Skeletal muscle cell (primary cell): ENCODE measurements at places on chromosomes 1 and 21.

DNA sequence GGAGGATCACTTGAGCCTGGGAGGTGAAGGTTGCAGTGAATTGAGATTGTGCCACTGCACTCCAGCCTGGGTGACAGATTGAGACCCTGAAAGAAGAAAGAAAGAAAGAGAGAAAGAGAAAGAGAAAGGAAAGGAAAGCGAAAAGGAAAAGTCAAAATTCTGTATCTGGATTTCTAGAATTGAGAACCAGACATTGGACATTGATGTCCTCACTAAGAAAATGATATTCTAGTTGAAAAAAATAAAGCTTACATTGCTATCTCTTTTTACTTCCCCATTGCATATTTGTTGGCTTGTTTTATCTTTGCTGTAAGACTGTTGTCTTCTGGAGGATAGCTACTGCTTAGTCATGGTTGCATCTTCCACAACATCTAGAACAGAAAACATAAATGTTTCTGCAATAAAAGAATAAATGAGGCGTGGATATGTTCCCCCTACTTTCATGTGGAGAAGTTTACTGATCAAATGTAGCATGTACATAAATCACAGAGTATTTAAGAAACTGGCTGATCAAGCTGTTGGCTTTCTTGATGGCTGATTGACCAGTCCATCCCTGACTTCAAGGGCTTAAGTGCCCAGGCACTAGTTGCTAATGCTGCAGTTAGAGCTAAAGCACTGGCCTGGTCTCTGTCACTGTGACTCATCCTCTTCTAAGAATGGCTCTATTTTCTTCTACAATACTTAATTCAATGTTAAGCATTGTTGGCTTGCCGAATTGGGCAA is 17.7 kb downstream of the CD53 start:
- DNase-seq = no peak

GRCh38 chr1:41318135-41318534 is 43.1 kb upstream of the FOXO6 start:
- DNase-seq = no peak

DNA sequence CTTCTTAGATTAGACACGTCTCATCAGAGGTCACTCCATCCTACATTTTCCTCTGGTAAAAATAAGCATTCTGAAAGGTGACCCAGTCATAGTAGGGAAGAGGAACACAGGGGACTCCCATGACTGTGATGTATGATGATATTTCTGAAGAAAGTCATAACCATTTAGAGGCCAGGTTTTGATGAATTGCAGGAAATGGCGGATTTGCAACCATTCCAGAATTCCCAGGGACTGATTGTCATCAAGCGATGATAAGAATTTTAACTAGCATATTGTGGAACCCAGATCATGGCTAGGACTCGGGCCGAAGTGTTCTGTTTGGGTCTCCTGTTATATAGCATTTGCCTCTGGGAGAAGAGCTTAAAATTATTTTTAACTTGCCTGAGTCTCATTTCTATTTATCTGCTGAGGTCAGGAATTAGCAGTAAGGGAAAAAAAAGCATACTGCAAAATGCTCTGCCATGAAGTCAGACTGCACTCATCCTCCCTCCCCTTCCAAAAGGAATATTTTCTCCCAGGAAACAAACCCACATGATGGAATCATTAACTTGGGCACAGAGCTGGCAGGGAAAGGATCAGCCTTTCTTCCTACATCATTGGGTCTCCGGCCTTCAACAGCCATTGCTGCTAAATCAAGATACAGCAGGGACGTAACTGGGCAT is 286.7 kb downstream of the HLX start:
- DNase-seq = no peak

DNA sequence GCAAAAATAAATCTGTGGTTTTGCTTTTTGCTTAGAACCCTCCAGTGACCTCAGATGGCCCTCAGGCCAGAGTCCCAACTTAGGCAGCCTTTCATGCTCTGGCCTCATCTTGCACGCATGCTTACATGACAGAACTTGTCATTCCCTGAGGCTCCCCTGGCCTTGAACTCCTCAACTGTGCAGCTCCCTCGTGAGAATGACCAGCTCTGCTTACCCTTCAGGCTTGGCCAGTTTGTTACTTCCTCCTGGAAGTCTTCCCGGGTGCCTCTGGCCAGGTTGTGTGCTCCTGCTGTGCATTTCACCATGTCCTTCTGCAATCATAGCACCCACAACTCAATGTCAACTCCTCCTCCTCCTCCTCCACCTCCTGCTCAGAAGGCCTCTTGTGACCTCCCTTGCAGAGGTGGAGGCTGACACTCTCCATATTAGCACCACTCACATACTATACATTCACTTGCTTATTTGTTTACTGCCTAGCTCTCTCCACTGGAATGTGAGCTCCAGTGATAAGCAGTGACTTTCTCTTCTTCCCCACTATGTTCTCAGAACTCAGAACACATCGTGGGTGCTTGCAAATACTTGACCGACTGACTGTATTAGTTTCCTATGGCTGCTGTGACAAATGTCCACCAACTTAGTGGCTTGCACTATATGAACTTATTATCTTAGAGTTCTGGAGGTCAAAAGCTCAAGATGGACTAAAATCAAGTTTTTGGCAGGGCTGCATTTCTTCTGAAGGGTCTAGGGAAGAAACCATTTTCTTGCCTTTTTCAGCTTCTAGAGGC is 41.9 kb downstream of the RCSD1 start:
- DNase-seq = no peak

DNA sequence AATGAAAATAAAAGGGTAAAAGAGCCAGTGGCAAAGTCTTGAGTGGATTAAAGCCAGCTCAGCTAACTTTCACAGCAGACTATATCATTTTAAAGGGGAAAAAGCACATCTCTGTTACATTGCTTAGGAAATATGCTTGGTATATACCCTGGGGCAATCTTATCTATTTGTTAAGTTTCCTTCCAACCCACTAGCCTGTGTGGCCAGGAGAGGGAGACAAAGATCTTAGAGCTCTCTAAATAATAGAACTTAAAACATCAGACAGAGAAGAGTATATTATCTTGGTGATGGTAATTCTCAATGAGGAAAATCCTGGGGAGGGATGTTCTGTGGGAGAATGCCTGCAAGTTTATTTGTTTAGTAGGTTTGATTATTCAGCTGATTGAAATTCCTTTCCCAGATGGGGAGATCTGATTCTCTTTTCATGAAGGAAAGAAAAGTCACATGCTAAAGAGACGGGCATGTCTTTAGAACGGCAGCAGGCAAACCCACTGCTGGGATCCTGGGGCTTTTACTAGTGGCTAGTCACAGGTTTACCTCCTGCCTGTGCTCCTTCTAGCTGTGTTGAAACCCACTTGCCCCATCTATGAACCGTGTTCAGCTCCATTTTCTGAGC is 3.6 kb downstream of the KCNE2 start:
- no peak for DNase-seq

DNA sequence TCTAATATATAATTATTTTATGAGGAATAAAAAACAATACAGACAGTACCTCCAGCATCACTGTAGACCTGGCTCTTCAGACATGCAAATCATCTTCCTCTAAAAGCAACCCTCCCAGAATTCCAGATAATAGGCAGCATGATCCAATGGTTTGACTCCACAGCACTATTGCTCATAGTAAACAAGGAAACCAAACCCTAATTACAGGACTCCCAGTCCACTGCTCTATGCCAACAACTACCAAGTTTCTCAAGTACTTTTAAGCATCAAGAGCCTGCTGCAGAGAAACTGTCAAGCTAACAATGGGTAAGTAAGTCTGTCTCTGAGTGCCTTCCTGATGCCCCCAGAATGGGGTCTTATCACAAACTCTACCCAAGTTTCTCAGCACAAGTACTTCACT is 57.2 kb downstream of the EYA3 start:
- no peak for DNase-seq

GRCh38 chr1:215863796-215864195 is 296.7 kb downstream of the KCTD3 start:
- DNase-seq = no peak

GRCh38 chr1:93528412-93528811 is 80.5 kb downstream of the FNBP1L start:
- DNase-seq = no peak

GRCh38 chr1:53728702-53729455 is 10.1 kb downstream of the GLIS1 start:
- DNase-seq = no peak

GRCh38 chr1:2383576-2383975 is 7.8 kb downstream of the MORN1 start:
- no peak for DNase-seq

GRCh38 chr1:153798468-153798780 is 23.2 kb downstream of the SLC27A3 start:
- no peak for DNase-seq

DNA sequence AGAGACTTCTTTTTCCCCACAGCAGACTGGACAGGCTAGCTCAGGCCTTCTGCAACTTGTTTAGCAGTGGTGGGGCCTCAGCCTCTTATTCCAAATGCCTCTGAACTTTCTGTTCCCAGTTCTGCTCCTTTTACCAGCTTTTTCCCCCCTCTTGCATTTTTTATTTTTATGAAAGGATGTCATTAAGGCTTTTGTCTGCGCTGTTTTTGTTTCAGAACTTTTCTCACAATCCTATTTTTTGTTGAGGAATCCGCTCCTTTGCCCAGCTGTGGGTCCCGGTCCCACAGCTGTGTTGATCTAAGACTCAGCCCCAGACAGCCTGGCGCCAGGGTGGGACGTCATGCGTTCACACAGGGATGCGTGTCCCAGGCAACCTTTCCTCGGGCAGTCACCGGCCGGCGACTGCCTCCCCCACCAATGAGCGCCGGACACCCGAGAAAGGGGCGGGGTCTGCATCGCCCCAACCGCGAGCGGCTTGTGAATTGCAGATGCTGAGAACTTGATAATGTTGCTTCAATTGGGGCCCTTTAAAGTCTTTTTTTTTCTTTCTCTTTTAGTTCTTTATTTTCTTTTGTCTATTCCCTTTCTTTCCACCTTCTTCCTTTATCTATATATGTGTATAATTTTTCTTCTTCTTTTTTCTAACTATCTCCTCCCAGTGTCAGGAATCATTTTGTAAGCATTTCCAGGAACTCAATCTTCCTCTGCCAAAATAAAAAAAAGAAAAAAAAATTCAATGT is 3.0 kb upstream of the ID3 start:
- peak; percentile 98 for DNase-seq

DNA sequence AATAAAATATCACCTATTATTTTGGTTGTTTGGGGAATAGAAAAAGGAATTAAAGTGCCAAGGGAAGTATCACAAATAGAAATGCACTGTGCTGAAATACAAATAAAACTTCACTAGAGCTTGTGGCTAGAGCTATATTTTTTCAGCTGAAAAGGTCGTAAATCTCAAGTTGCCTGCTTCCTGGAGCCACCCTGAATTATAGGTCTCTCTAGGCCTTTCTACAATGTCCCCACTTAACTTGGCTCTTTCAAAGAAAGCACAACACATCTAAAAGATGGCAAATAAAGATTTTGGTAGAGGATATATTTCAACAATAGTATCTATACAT is 5.0 kb upstream of the RNF2 start:
- no peak for DNase-seq

GRCh38 chr1:38246955-38247952 is 200.7 kb upstream of the POU3F1 start:
- DNase-seq = peak; percentile 2

DNA sequence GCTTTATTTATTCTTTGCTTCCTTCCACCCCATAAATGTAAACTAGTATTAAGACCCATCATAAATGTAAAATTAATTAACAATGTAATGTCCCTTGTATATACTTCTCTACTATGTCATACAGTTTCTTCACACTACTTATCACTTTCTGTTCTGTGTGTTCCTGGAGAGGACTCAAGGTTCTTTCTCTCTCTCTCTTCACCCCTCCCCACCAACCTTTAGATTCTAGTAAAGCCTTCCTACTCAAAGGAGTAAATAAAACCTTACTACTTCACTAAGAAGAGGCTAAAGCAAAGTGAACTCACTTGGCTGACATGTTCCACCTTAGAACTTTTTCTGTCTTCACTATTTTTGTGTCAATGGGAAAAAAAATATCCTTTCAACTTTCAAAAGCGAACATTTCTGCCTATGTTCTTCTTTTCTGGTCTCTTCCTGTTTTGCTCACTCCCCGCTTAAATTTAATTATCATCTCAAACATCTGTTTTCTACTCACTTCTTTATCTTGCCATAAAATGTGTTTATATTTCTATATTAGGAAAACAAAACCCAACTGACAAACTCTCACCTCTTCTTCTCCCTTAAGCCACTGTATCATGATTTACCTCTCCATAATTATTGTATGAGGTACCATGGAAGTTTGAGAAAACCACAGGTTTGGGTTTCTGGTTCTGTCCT is 260.3 kb downstream of the DPYD start:
- no peak for DNase-seq

GRCh38 chr1:240646571-240647240 is 34.8 kb upstream of the GREM2 start:
- no peak for DNase-seq

DNA sequence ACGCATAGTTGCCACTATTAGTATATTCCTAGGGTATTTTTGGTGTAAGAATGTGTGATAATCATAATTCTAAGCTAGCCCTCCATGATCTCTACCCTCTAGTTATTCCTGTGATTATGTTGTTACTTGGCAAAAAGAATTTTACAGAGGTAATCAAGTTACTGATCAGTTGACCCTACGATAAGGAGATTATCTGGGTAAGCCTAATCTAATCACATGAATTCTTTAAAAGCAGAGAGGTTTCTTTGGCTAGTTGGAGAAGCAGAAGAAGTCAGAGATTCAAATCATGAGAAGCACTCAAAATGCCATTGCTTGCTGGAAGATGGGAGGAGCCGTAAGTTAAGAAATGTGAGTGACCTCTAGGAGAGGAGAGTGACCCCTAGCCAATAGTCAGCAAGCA is 72.7 kb downstream of the RPE65 start:
- DNase-seq = no peak

GRCh38 chr1:228140724-228141225 is 696 bp downstream of the GUK1 start:
- DNase-seq = no peak

DNA sequence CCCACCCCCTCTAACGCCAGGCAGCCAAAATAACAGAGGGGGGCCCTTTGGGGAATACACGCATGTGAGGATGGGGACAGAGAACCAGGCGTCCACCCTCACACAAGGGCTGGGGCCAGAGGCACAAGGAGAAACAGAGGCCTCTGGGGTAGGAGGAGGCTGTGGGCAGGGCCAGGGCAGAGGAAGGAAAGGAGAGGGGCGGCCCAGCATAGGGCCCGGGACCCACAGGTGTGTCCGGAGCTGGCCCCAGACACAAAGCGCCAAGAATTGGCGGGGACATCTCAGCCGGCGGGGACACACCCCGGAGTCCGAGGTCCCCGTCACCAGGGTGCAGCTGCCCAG is 6.7 kb downstream of the PLEKHG5 start:
- no peak for DNase-seq

DNA sequence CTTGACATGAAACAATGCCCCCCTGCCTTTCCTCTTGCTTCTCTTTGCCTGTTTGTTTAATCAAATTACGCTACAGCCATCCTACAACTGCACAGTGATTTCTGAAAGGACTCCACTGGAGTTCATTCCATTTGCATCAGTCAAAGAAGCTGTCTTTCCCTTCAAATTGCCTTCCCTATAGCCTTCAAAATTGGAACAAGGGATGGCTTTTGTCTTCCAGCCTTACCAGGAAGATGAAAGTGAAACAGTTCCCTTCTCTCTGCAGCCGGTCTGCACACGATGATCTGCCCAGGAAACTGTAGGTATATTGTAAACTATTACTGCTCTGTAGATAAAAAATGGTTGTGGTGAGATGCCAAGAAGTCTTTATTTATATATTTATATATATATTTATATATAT is 65.6 kb upstream of the ETS2 start:
- DNase-seq = no peak
